ENCODE measurements at places on chromosomes 13 and 19.

DNA sequence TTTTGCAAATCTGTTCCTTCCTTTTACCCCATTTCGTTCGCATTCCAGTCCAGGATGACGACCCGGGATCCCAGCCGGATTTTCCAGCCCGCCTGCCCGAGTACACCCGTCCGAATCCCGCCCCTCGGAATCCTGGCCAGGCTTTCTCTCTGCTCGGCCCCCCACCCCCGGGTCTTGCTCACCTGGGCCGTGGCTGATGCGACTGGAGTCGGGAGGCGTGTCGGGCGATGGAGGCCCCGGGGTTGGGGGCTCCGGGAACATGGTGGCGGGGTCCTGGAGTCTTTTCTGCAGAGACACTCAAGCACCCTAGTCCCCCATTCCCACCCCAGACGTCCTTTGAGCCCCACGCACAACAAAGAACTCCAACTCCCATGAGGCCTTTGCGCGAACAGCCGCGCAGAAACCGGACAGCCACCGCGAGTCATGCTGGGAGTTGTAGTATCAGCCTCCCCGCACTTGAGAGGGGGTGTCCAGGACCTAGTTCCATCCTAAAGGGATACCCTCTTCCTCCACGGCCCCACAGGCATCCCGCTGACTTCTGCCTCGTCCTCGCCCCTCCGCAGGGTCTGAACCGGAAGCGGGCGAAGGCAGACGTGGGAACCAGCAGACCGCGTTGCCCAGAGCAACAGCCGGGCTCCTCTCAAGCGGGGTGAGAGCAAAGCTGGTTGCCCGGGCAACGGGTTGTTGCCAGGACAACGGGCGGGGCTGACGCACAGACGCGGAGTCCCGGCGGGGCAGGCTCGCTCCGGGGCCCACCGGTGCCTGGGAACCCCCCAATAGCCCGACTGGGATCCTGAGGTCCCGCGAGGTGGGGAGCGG, 1.1 kb downstream of the SYT5 start:
- DNase-seq = peak; percentile 75

GRCh38 chr13:85521657-85522056, 277.6 kb downstream of the SLITRK6 start:
- no peak for DNase-seq

- no peak for DNase-seq
These were observed 8.9 kb downstream of the PCCA start for GRCh38 chr13:100097821-100098220.

- peak; percentile 14 for DNase-seq
These were observed 4.0 kb upstream of the IGFL1 start for GRCh38 chr19:46225558-46226004.

- DNase-seq = no peak
These were observed 216.2 kb downstream of the MAB21L1 start for GRCh38 chr13:35260316-35260715.

- no peak for DNase-seq
These were observed 21.8 kb upstream of the RBM26 start for GRCh38 chr13:79427883-79428282.

- no peak for DNase-seq
These were observed 1635.4 kb upstream of the SLC10A2 start for GRCh38 chr13:104701591-104701990.

GRCh38 chr19:51688671-51689571, 4.2 kb upstream of the SPACA6 start:
- DNase-seq = no peak

- no peak for DNase-seq
These were observed 97.4 kb downstream of the ATP8A2 start for GRCh38 chr13:25469169-25469525.

DNA sequence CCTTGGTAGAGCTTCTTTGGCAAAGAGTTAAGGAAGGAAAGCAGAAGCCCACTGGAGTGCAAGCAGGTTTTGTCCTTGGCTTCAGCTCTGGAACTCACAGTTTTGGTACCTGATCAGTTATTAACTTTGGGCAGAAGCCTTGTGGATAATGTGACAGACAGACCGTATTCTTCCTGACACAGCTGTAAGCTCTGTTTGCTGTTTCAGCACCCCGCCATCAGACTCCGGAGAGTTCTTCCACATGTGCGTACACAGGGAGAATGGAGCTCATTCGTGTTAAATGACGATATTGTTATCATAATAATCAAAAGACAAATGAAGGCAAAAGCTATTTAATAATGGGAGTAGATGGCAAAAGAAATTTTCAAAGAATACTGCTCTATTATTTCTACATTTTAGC, 155.1 kb upstream of the ARGLU1 start:
- no peak for DNase-seq

- no peak for DNase-seq
These were observed 413.9 kb downstream of the KLF12 start for GRCh38 chr13:73720216-73720840.

DNA sequence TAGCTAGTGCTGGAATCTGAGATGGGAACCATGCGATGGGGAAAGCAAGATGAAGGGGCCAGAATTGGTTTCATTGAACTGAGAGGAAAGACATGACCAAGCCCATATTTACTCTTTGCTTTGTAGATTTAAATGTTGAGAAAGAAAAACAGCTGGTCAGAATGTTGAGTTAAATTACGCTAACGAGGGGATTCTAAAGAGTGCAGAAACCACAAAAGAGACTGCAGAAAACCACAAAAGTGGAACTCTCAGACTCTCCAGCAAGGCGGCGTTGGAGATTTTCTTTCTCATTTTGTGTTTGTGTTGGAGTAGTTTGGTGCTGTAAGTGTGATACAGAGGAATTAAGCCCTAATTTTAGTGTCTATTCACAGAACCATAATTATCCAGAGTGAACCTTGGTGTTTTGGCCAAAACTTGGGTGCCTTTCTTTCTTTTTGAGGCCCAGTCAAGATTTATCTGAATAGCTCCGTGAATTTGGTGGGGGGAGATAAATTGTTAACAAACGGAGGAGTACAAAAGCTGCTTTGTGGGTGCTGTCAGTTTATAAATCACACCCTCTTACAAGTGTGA, 26.3 kb downstream of the SAE1 start:
- DNase-seq = peak; percentile 83

DNA sequence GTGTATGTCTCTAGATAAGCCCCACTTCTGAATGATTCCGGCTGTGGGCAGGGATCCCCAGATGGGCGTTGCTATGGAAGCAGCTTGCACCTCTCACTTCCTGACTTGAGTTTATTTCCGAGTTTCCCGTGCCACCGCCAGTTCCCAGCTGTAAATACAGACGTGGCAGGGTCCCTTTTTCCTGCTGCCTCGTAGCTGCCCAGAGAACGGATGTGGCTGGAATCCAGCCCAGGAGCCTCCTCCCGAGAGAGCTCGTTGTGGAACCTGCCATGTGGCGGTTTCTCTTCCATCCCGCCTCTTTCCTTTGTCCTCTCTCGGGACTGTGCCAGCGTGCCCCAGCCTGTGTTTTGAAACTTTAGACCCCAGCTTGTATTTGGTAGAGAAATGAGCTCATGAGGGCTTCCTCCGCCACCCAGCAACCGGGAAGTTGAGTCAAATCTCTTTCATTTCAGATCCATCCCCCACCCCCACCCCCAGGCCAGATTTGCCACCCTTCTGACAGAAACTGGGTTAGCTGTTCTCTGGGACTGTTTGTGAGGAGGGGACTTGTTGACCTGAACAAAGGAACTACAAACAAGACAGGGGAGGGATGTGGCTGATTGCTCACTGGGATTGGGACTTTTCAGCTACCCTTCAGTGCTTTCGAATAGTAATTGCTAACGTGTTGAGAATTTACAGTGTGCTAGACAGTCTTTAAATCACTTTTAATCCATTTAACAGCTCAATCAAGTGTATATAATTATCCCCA, 96.6 kb downstream of the SIPA1L3 start:
- peak; percentile 9 for DNase-seq

GRCh38 chr13:38875186-38875875, 115.3 kb downstream of the STOML3 start:
- DNase-seq = no peak

DNA sequence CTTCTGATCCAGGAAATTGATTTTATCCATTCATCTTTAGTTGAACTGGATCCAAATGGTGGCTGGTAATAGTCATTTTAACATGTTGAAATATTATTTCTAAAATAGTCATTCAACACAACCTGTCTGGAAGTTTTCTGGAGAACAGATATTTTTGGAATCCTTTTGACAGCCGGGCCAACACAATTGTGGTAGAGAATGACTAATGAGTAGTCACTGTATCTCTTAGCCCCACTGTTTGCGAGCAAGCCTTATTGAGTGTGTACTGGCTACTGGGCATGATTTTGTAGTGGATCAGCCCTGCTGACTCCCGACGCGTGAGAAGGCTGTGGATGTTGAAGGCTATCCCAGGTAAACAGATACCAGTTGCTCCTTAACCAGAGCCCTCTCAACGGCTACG, 383.4 kb downstream of the ZNF536 start:
- no peak for DNase-seq

GRCh38 chr19:33022472-33023116, 42.1 kb downstream of the RHPN2 start:
- no peak for DNase-seq

GRCh38 chr13:75285310-75285709, 196.7 kb downstream of the TBC1D4 start:
- no peak for DNase-seq

GRCh38 chr13:41056826-41057711, 4.2 kb upstream of the WBP4 start:
- DNase-seq = no peak

DNA sequence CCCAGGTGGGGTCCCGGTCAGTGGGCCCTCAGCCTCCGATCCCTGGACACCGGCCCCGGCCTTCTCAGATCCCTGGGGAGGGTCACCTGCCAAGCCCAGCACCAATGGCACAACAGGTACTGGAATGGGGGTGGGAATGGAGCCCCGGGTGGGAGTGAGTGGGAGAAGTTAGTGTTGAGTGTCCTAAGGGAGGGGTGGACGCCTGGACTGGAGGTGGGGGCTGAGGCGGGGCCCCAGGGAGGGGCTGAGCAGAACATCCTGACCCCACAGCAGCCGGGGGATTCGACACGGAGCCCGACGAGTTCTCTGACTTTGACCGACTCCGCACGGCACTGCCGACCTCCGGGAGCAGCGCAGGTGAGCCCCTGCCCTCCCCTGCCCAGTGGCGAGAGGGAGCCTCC, 17.7 kb downstream of the EPN1 start:
- DNase-seq = no peak

DNA sequence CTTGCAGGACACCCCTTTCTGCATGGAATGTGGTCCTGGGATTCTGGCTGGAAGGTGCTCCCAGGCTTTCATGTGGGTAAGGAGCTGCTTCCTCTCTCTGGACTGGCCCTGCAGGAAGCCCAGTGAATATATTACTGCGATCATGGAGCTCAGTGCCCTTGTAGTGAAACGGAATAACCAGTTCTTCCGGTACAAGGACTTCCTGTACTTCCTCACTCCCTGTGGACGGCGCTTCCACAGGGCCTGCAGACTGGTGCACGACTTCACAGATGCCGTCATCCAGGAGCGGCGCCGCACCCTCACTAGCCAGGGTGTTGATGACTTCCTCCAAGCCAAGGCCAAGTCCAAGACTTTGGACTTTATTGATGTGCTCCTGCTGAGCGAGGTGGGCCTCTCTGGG, 8.0 kb downstream of the CYP4F8 start:
- DNase-seq = no peak

DNA sequence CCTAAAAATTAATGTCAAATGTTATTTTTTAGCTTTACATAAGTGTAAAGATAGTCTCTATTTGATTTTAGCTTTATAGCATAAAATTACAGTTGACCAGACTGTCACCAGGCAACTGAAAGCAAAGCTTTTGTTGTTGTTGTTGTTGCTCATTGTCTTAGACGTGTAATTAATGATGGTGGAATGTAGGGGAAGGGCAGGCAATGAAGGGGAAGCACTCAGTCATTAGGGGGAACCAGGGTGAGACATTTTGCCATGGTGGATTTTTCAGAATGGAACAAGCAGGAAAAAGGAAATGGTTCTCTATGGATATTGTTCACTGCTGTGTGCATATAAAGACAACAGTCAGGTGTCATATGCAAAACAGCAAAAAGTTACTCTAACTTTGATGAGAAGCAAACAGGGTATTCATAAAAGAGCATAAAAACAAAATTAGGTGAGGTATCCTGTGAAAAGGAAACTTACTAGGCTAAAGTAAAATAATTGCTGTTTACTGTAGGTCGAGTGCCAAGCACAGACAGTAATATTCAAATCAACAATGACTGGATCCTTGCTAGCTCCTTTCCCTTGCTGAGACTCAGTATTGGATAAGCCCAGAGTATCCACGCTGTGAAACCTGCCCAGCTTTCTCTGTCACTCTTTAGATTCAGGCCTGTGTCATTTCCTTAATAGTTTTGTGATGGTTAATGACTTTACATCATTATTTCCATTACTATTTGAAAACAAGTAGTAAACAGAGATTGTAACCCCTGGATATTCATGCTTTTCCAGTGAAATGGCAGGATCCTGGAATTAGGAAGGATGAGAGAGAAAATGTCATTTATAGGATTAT, 110.5 kb downstream of the LRCH1 start:
- DNase-seq = no peak

DNA sequence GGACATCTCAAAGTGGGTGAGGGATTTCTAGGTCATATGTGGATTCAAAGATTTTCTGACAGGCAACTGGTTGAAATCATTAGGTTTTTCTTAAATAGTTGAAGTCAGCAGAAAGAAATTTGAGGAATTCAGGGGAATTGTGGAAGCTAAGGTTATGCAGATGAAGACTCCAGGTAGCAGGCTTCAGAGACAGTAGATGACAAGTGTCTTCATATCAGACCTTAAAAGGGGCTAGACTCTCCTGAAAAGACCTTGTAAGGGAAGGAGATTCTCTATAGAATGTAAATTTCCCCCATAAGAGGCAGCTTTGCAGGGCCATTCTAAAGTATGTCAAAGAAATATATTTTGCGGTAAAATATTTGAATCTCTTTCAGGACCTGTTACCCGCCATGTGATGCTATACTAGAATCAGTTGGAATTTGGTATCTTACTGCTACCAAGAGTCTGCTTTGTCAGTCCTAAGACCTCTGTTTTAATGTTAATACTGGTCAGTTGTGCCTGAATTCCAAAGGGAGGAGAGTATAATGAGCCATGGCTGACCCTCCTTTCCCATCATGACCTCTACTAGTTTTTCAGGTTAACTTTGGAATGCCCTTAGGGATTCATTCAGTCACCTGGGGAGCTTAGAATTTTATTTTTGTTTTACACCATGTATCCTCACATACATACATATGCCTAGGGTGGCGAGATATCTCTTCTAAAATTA, 1115.5 kb upstream of the SLC10A2 start:
- DNase-seq = no peak

DNA sequence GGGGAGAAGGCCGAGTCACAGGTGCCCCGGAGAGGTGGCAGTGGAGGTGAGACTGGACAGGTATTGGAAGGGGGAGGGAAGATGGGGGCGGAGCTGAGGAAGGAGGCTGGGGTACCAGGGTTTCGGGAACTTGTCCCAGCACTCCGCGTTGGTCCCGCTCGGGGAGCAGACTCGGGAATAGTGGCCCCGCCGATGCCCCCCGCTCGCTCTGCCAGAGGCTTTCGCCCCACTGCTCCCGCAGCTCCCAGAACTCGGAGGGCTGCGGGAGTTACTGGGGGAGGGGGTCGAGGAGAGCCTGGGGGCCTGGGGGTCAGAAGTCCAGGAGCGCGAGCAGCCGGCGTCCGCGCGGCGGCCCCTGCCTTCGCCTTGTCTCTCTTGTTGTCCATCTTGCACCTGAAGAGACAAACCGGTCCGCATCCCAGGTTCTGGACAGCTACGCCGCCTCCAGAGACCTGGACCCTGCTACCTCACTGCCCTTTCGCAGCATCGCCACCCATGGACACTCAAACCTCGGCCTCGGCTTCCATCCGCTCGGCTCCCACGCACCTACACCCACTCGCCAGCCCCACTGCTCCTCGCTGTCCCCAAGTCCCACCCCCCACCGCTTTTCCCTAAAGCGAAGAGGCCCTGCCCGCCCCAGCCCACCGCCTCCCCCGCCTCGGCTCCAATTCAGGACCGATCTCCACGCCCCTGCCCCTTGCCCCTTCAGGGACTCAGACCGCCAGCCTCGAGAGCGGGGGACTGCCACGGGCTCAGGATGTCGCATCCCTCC, 700 bp downstream of the PRR36 start:
- no peak for DNase-seq

Data from MM.1S (cell line).